Stimulated activated CD8-positive, alpha-beta memory T cell treated with anti-CD3 and anti-CD28 coated beads, Interleukin-15, amount 100 ng/mL, for 24 hours (primary cell): ENCODE measurements at places on chromosomes 1 and 21.

- no peak for DNase-seq
These were observed 1.5 kb upstream of the CRABP2 start for GRCh38 chr1:156706657-156707416.

DNA sequence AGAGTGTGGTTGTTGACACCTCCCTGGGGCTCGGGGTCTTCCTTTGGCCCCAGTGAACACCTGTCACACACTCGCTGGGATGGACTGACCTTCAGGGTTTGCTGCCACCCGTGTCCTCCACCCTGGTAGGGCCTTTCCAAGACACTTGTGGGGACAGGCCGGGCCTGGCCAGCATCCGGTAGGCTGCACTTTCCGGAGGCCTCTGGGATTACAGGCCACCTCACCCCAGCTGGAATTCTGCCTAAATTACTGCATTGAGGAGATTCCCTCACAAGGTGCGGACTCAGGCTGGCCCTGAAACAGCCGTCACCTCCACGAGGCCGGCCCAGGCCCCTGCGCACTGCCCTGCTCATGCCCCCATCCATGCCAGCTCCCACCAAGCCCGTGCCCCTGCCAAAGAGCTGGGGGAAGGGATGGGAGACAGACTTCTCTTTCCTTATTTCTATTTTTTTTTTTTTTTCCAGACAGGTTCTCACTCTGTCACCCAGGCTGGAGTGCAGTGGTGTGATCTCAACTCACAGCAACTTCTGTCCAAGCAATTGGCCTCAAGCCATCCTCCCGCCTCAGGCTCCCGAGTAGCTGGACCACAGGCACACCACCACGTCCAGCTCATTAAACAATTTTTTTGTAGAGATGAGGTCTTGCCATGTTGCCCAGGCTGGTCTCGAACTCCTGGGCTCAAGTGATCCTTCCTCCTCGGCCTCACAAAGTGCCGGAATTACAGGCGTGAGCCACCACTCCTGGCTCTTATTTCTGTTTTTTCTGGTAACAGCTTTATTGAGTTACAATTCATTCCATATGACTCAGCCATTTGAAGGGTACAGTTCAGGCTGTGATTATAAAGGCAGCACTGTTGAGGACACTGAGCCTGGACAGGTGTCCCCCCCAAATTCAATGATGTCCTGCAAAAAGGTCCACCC lies 11.3 kb downstream of the CSTB start:
- no peak for DNase-seq

- no peak for DNase-seq
These were observed 20.1 kb downstream of the DYRK3 start for GRCh38 chr1:206655471-206655882.

GRCh38 chr1:70980361-70980760 lies 67.3 kb downstream of the PTGER3 start:
- DNase-seq = no peak

GRCh38 chr1:174626031-174627025 lies 178.6 kb downstream of the GPR52 start:
- no peak for DNase-seq

- DNase-seq = no peak
These were observed 141.7 kb upstream of the NRIP1 start for GRCh38 chr21:15206514-15206913.

DNA sequence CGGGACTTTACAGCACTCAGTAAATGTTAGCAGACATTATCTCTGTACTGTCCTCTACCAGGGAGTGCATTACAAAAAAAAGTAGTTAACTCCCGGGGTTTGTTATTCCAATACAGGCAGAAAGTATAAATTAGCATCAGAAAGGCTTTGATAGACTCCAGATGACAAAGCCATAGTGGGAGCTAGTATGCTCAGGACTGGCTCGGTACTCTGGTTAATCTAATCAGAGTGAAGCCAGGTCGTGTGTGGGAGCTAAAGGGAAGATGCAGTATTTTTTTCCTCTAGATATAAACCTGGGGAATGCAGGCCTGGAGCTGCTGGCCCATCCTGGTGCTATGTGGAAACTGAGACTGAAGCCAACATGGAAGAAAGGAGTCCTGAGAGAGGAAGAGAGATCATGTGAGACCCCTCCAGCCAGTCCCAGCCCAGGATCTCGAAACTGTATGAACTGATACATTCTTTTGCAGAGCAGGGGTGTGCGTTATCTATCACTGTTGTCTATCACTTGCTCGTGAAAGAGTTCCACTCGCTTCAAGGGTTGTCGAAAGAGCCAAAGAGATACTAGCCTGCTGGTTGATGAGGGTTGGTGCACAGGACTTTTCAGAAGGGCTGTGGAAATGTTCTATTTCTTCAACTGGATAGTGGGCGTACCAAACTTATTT lies 125.8 kb downstream of the PLPP3 start:
- DNase-seq = no peak

DNA sequence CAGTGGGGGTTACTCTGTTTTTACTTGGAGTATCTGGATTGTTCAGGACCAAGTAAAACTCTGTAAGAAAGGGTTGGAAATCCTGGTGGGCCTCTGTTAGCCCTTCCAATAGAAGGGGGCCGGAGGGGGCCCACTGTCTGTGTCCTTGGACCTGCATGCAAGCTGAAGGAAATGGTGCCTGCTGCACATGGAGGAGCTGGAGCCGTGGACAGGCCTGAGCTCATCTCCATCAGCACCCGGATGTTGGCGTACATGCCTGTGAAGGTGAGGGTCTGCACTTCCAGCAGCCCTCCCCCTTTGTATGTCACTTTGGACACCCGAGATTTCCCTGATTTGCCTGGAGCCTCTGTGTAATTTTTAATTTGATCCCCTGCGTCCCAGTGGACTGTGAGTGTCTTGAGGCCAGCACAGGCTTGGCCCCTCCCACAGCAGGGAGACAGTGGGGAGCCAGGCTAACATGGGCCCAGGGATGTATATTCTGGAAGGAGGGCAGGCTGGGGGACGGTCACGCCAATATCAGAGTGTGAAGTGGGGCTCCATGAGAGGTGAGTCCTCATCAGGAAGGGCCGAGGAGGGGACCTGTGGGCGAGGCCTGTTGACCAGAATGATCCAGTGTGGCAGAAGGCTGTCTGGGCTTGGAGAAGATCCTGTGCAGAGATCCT lies 16.8 kb downstream of the GALNT2 start:
- DNase-seq = no peak

GRCh38 chr1:206803221-206803730 lies 31.0 kb upstream of the IL10 start:
- no peak for DNase-seq

DNA sequence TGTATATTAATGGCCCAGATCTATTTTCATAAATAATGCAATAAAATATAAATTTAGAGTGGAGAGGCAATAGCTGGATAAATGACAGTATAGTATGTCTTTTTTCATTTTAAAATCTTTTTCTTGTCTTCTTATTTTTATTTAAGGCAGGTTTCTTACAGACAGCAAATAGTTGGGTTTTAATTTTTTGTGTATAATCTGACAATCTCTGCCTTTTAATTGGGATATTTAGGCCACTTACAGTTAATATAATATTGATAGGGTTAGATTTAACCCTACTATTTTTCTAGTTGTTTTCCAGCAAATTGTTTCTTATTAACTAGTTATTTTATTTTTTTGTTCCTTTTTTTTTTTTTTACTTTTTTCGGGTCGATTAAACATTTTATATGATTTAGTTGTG lies 23.3 kb upstream of the KCTD3 start:
- no peak for DNase-seq

DNA sequence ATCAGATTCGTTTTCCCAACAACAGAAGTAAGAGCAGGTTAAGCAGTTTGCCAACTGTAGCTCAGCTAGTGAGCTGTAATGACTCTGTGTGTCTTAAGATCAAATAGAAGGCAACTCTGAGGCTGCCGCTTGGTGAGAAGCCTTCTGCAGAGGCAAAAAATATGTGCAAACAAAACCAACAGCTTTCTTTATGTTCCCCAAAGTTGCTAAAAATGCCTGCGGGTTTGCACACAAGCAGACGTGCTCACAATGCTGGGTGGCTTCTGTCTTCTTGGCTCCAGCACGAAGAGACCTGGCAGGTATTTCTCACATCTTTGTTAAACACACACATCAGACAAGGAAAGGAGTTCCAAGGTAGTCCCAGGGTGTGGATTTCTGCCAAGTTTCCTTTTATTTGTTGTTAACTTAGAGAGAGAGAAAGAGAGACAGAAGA lies 158.9 kb upstream of the JUN start:
- no peak for DNase-seq

GRCh38 chr1:231803353-231803752 lies 176.8 kb downstream of the DISC1 start:
- no peak for DNase-seq

- no peak for DNase-seq
These were observed 6.5 kb upstream of the NPL start for GRCh38 chr1:182783068-182783467.

GRCh38 chr1:8914466-8914865 lies 31.2 kb upstream of the CA6 start:
- no peak for DNase-seq

DNA sequence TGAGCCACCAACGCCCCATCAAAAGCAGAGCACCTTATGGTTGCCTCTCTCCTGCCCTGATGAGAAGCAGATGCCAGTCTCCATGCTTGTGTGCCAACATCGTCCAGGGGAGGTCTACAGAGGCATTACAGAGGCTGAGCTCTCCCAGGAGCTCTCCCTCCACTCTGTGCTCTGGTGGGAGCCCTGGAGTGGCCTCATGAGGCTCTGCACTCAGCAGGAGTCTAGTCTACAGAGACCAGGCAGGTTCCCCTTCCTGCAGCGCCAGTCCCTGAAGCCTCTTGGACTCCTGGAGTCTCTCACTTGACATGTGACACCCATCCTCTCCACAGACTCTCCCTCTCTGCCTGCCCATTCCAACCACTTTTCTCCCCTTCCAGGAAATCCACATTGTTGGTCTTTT lies 3.4 kb downstream of the DCST1 start:
- DNase-seq = no peak

GRCh38 chr1:152752225-152752624 lies 5.6 kb upstream of the KPRP start:
- DNase-seq = no peak

GRCh38 chr1:54172614-54173599 lies 20.1 kb upstream of the CDCP2 start:
- DNase-seq = no peak

GRCh38 chr1:40394491-40395172 lies 21.1 kb downstream of the SMAP2 start:
- DNase-seq = no peak

DNA sequence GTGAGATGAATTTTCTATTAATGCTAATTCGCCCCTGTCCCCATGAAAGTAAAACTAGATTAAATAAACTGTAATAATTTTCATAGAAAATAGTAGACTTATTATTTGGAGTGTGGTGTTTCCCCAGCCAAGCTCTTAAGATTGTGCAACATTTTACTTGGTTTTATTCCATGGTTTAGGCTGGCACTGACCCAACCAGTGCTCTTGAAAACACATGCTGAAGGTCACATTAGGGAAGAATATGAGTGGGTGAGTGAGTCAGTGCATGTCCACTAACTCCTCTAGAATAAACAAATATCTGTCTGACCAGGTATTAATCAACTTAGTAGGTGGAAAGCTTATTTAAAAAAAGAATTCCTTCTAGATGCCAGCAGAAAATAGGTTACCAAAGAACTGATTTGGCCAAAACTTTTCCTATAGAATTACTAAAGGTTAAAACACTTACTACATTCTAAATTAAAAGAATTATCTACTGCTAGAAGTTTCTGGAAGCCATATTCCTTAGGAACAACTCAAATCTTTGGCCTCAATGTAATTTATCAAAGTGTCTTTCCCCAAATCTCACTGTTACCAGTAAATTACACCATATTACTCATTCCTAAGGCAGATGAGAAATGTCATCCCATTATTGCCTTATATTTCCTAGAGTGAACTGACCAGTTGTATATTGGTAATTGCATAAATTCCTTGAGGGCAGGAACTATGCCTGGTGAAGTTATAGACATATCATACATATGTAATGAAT lies 89.7 kb upstream of the RGS1 start:
- DNase-seq = no peak

DNA sequence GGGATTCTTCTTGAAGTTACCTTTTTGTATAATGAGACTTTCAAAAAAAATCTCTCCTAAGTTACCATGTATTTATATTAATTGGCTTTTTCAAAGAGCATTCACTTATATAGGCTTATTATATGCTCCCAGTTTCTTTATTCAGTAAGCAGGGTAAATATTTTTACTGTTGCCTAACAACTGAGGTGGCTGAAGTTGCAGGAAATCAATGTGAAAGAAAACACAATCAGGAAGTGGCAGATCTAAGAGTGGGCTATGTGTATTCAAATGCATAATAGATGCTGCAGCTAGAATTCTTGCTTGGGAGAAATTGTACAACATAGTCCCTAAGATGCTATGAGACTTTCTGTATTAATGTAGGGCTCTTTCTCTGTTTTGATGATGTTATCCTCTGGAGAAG lies 606.9 kb downstream of the NUF2 start:
- DNase-seq = no peak

DNA sequence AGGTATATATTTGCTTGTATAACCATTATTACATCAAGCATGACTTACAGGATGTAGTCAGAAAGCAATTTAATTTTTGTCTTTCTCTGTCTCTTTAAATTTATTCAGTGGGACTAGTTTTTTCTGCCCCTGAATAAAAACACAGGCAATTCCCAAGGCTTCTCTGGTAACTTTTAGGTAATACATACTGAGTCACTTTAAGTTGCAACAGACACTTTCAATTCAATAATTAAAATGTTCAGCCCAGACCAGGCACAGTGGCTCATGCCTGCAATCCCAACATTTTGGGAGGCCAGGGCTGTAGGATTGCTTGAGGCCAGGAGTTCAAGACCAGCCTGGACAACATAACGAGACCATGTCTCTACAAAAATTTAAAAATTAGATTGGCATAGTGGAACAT lies 12.3 kb downstream of the SLC44A3 start:
- no peak for DNase-seq
